ENCODE measurements at places on chromosomes 5 and 9.

GRCh38 chr9:132885720-132886333 is 7.1 kb downstream of the SPACA9 start:
- DNase-seq, result no peak

DNA sequence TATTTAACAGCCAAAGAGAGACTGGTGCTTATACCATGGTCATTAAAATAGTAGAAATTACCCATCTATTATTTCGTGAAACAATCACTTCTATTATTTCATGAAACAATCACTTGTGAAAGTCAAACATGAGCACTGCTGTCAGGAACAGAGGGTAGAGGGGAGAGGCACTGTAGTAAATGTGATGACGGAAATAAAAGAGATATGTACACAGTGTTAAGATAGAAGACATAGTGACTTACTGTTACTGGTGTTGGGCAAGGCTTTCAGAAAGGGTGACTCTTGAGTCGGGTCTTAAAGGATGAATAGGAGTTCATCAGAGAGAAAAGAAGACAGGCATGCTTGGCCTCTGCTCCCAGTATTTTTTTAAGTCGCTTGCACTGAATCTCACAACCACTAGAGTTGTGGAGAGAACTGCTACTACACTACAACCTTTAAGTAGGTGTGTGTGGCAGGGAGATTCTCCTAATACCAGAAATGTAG is 162.6 kb upstream of the GNA14 start:
- DNase-seq, result no peak

GRCh38 chr5:143445776-143446175 is 42.3 kb upstream of the NR3C1 start:
- no peak for DNase-seq

- DNase-seq, result no peak
These were observed 57.6 kb downstream of the STARD4 start for GRCh38 chr5:111454776-111455175.

DNA sequence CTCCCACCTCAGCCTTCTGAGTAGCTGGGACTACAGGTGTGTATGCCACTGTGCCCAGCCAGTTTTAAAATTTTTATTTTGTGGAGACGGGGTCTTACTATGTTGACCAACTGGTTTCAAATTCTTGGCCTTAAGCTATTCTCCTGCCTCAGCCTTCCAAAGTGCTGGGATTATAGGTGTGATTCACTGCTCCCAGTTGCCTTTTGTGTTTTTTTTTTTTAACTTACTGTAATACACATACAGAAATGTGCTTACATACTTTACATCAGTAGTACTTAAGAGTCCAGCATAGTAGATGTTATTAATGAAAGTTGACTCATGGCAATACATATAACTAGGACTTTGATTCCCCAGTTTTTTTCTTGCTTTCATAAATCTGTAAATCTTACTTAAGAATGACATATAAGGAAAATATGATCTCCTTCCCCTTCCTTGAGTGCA is 4.7 kb downstream of the MAN2A1 start:
- DNase-seq, result no peak

GRCh38 chr5:123964884-123965283 is 452.9 kb downstream of the CSNK1G3 start:
- DNase-seq, result no peak

GRCh38 chr5:132688536-132689339 is 14.9 kb downstream of the IL4 start:
- DNase-seq, result no peak

- DNase-seq, result no peak
These were observed 3.9 kb upstream of the ALDH1B1 start for GRCh38 chr9:38388283-38389223.

DNA sequence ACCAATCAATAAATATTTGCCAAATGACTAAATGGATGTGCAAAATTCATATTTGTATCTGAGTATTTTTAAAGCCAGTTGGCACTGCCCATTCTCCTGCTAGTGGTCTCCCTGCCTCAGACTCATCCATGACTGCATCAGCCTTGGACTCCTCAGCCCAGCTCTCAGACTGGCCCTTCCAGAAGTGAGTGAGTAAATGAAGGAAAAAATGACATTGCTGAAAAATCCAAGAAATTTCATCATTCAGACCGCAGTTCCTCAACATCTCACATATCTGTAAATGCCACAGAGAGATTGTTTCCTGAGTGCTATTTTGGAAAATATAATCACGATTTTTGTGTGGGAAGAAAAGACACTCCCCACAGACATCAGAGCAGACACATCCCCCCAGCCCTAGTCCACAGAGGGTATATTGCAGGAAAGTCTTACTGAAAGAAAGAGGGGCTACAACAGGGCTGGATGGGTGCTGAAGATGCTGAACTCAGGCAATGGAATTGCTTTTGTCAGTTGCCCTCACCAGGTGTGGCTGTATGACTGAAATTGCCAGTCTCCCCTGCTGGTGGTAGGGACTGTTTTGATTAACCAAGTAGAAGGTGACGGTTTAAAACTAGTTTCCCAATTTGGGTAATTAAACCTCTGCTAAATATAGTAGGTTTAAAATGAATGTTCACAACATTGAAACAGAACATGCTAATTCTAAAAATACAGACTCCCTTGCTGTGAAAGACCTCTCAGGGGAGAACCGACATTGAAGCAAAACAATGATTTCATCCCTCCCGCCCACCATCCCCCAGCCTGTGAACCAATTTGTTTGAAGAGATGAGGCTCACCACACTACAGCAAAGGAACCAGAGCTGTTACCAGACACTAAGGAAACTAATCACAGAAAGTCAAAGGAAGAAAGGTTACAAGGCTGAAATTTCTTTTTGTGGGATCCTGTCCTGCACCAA is 158.8 kb downstream of the DEPDC1B start:
- DNase-seq, result no peak

- DNase-seq, result no peak
These were observed 10.5 kb upstream of the ERCC6L2 start for GRCh38 chr9:95864852-95865580.

DNA sequence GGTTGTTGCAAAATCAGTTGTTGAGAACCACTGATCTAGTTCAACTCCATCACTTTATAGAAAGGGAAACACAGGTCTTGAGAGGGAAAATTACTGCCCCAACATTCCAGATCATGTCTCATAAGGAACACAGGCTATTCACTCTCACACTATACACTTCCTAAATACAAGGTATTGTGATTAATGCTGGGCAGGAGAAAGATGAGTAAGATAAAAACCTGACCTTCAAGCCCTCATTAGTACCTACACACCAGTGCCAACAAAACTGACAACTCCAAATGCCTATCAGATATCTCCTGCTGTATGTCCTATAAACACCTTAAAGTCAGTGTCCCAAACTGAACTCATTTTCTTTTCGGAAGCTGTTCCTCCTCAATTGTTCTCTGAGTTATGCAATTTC is 8.2 kb downstream of the GNE start:
- DNase-seq, result no peak

GRCh38 chr5:149760854-149761187 is 30.7 kb downstream of the PPARGC1B start:
- no peak for DNase-seq

DNA sequence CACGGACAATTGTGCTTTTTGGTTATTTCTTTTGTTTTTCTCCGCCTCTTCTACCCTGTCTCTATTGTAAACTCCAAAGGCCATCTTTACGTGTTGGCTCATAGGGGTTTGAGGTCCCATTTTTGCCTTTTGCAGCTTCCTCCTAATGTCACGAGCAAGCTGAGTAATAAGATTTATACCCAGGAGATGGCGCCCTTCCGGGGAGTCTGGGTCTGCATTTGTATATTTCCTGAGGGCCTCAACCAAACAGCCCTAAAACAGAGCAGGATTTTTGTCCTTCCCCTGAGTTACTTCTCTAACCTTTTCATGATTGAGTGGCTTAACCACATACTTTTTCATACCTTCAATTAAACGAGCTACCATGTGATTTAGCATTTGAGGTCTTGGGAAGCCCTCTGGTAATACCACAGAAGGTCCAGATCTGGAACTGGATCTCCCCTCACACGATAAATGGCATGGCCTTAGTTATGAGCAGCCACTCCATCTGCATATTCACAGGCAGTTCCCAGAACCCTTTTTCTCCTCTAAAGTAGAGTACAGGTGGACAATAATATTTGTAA is 11.2 kb upstream of the CFAP95 start:
- DNase-seq, result peak; percentile 21

GRCh38 chr5:126849101-126849678 is 72.3 kb downstream of the LMNB1 start:
- DNase-seq, result no peak

GRCh38 chr5:11785771-11786352 is 118.4 kb downstream of the CTNND2 start:
- no peak for DNase-seq

- no peak for DNase-seq
These were observed 44.0 kb downstream of the IRF1 start for GRCh38 chr5:132446621-132447020.

GRCh38 chr9:133470988-133471387 is 7.9 kb downstream of the SLC2A6 start:
- DNase-seq, result no peak

DNA sequence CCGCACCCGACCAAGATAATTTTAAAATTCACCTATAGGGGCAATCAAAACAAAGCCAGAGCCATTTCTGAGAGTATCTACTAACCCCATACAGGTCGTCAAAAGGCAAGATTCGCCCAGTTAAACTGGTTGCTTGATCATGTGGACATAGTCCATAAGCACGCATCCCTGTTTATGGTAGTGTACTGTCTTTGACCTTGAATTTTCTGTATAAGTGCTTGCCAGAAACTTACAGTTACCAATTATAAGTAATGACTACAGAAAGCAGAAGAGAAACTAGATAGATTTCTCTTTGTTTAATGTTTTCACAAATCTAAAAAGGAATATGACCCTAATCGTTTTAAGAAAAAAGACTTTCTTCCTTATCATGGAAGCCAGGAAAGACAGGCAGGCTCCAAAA is 25.6 kb downstream of the SLC31A1 start:
- no peak for DNase-seq

- no peak for DNase-seq
These were observed 1.1 kb downstream of the PRR7 start for GRCh38 chr5:177447611-177448243.

DNA sequence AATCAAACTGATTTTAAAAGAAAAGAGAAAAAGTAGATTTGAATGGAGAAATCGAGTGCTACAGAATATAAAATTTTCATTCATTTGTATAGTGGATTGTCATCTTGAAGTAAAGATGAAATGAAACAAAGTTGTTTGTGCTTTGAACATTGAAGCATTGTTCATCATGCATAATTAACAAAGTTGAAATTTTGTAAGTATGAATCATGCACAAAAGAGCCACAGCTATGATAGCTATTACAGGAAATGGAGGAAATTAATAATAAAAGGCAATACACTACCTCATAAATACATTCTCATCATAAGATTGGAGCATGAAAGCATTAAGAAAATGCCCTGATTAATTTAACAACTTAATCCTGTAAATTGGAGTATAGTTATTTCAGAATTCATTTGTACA is 153.4 kb upstream of the TLX3 start:
- DNase-seq, result no peak

All from HEK293T (cell line).